Activated CD4-positive, alpha-beta memory T cell treated with anti-CD3 and anti-CD28 coated beads for 36 hours (primary cell): ENCODE measurements at places on chromosomes 3 and 15.

GRCh38 chr3:15309662-15310335 is 22.6 kb downstream of the SH3BP5 start:
- peak; percentile 82 for DNase-seq

DNA sequence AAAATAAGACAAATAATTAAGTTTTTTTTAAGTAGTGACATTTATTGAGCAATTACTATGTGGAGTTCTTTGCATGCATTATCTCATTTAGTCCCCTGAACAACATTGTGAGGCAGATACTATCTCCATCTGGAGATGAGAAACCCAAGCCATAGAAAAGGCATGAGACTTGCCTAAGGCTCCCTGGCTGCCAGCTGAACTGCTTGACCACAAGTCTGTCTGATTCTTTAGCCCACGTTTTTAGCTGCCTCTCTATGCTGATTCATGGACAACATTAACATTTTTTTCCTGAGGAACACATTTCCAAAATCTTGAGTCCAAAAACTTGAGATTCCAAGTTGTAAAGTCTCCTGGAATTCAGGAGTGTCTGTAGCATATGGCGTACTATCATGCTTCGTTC is 263.6 kb upstream of the GOLGA6L4 start:
- DNase-seq, result no peak

GRCh38 chr3:23199649-23200048 is 3.5 kb upstream of the UBE2E2 start:
- no peak for DNase-seq

DNA sequence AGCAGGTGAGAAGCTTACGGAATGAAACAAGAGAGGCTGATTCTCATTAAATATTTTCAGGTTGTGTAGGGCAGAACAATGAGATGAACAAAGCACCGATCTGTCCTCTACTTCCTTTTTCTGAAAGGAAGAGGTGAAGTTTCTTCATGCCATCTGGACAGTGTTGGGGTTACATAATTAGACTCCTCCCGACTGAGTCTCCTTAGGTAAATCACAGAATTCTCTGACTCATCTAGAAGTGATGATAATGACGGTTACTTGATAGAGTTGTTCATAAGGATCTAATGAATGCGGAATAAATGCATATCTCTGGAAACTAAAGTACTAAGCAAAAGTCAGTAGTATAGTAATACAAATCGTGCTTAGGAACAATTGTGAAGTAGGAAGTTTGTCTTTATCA is 21.2 kb downstream of the CRTC3 start:
- no peak for DNase-seq

- no peak for DNase-seq
These were observed 256.2 kb downstream of the NR1D2 start for GRCh38 chr3:24201301-24201700.

DNA sequence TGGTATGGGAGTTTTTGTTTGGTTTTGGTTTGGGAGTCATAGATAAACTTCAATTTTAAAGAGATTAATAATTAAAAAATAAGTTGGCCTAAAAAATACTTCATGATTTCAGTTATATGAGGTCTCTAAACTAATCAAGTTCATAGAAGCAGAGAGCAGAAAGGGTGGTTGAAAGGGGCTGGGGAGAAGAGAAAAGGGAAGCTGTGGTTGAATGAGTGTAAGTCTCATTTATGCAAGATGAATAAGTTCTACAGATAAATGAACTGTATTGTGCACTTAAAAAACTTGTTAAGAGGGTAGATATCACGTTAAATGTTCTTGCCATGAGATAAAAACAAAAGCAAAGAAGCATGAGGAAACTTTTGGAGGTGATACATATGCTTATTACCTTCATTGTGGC is 188.7 kb downstream of the NSUN3 start:
- DNase-seq, result no peak

DNA sequence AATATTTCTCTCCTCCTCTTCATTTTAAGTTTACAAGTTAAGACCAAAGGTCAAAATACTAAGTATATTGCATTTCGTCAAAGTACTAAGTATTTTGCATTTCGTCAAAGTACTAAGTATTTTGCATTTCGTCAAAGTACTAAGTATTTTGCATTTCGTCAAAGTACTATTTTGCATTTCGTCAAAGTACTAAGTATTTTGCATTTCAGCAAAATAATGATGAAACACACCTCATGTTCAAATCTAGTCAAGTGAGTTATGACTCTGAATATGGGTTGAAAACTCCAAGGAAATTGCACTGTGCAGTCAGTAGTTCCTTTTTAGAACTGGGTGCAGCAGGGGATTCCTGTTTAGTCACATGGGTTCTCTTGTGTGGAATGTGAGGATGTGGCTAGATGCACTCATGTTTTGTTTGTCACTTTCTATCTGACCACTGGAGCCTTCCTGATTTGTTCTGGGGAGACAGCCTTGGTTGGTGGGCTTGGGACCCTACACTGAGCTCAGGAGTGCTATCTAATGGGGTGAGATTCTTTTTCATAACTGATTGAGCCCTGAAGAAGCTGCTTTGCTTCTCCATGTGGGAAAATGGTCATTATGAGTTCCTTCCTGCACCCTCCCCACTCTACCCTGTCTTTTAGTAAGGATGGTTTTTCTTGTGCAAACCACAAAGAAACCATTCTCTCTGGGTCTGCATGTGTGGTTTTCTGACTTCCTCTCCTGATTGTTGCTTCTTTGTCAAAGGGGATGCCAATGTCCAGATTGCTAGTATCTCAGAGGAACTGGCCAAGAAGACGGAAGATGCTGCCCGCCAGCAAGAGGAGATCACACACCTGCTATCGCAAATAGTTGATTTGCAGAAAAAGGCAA is 73.4 kb downstream of the CCK start:
- DNase-seq, result no peak

DNA sequence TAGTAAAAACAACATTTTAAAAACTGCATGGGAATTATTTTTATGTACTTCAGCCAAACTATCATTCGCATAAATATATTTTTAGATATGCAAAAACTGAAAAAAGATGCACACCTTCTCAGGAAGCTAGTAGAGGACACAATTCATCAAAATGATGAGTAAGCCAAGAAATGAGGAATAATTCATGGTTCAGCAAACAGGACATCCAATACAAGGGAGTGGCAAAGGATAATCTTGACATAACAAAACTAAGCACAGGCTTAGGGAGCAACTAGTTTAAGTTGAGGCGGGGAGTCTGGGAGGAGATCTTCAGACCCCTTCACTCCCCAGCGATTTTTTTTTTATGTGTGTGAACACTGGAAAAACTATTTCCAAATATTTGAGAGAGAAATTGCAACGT is 93.7 kb downstream of the ZNF280D start:
- no peak for DNase-seq

GRCh38 chr3:140035871-140036270 is 100.9 kb downstream of the CLSTN2 start:
- DNase-seq, result no peak

DNA sequence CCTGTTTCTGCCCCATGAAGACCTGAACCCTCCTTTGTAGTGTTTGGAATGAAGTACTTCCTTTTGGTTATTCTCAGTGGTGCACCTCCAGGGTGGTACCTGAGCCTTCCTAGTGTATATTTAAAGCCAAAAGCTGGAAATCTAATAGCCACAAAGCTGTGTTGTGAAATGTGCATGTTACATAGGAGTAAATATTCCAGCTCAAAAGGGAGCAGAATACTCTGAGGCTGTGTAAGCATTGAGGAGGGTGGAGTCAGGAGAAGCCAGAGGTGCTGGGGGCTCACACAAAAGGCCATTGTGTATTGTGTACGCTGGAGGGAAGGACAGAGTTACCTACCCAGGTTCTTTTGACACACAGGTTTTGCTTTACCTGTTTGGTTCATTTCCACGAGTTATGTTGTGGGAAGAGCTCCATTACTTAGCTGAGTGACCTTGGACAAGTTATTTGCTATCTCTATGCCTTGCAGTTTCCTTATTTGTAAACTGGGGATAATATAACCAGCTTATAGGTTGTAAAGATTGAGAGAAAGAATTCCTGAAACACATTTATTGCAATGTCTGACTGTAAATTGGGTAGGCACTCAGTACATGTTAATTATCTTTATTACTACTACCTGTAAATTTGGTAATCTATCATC is 24.7 kb downstream of the GPR171 start:
- no peak for DNase-seq

DNA sequence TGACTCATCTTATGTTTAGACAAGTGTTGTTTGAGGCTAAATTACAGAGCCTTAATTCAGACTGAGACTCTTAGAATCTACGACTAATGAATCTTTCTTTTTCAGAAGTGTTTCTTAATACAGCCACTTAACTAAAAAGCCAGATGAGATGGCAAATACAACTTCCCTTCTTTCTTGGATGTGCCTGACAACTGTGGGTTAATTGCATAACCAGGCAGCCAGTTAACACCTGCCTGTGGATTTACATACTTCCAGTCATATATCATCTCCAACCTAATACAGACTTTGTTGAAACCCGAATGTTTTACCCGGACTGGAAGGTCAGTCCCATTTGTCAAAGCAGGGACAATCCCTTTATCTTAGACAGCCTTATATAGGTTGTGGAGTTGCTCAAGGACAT is 297.6 kb downstream of the VPS13C start:
- no peak for DNase-seq

GRCh38 chr3:86948822-86949221 is 42.1 kb downstream of the VGLL3 start:
- no peak for DNase-seq

GRCh38 chr3:175278680-175279079 is 419.5 kb downstream of the NAALADL2 start:
- no peak for DNase-seq

- DNase-seq, result no peak
These were observed 26.6 kb upstream of the BLM start for GRCh38 chr15:90690585-90690984.

GRCh38 chr3:186315581-186316354 is 46.3 kb downstream of the DGKG start:
- DNase-seq, result no peak

DNA sequence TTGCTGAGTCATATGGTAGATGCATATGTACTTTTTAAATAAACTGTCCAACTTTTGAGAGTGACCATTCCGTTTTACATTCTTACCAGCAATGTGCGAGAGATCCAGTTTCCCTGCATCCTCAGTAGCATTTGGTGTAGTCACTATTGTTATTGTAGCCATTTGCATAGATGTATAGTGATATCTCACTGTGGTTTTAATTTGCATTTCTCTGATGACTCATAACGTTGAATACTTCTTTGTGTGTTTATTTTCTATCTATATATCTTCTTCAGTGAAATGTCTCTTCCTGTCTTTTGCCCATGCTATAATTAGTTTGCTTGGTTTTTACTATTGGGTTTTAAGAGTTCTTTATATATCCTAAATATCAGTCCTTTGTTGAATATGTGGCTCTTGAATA is 255.7 kb upstream of the GRM7 start:
- DNase-seq, result no peak

DNA sequence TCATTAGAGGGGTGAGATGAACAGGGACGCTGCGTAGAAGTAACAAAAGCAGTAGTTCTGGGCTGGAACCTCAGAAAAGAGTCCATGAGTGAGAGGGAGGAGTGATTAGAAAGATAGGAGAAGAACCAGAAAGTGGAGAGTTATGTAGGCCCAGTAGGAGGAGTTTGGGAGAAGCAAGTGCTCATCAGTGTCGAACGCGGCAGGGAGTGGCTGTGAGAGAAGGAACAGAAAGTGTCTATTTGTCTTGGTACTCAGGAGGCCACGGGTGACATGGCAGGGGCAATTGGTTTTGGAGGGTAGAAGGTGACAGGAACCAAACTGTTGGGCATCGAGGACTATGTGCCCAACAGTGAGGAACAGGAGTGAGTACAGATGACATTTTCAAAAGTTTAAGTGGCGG is 1.3 kb upstream of the INSYN1 start:
- DNase-seq, result no peak

DNA sequence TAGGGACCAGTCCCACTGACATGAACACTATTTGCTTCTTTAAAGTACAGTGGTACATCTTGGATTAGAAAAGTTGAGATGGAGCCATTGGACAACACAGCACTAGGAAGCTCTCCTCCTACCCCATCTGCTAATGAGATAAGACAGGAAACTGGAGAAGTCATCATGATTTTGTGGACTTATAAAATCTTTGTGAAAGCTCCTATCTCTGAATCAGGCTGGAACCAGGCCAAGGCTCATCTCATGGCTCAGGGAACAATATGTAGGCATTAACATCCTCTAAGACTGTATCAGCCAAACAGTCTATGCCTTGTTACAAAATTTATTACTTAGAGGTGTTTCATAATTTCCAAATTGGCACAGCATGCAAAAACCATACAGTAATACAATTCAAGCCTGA is 84.1 kb downstream of the BOC start:
- no peak for DNase-seq

DNA sequence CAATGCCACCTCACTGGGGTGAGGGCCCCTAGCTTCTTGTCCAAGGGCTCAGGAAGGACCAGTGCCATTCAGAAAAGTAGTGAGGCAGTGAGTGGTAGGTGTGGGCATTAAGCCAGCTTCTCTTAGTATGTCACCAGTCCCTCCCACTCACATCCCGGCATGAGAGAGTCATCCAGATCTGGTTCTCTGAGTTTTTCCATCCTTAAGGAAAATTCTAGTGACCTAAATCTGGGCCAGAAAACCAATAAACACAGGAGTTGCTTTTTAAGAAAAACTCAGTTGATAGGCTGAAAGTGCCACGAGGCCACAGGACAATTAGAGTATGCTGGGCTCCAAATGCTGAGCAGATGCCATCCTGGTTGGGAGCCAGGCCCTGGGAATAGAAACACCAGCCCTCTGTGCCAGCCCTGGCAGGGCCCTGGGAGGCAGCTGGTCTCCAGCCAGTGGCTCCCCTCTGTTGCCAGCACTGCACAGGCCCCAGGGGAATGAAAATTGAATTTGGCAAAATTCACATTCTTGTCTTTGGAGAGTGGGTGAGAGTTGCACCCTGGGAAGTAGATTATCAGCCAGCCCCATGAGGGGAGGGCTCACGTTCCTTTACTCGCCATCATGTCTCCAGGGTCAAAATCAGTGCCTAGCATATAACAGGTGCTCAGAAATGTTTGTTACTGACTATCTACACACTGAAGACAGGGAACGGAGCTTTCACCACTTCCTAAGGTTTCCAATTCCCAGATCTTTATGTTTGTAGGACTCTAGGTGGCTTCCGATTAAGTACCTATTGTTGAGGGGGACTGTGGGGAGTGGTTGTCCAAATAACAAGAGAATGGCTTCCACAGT is 52.8 kb downstream of the FAM43A start:
- DNase-seq, result no peak

GRCh38 chr3:25483456-25483855 is 55.4 kb downstream of the RARB start:
- no peak for DNase-seq

DNA sequence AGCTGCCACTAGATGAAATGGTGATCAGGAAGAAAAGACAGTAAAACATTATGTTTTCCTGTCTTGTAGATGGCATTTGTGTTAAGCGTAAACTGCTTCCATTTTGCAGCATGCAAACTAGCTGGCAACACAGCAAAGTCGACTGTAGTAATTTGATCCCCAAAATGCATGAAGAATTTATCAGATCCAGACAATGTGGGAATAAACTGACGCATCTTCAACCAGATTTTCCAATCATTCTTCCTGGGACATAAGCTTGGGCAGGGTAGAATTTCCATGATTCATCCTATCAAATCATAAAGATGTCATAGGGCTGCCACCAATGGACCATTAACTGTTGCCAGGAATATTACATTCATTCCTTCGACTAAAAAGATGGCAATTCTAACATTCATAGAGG is 260.3 kb downstream of the ERC2 start:
- DNase-seq, result no peak
